Naive thymus-derived CD4-positive, alpha-beta T cell (primary cell): ENCODE measurements at places on chromosomes 1 and 21. TPM values are rescaled to one million over a fixed set of nuclear protein-coding genes. Genes with fewer than 3 reads are reported as not detected.

GRCh38 chr1:13550663-13551062 lies 33.0 kb upstream of the PDPN start:
- no peak for DNase-seq

GRCh38 chr1:97499667-97500066 lies 421.2 kb downstream of the DPYD start:
- no peak for DNase-seq

GRCh38 chr1:227038401-227038800 lies 98.3 kb downstream of the COQ8A start:
- DNase-seq = no peak

GRCh38 chr1:190259424-190259823 lies 218.2 kb downstream of the BRINP3 start:
- no peak for DNase-seq

DNA sequence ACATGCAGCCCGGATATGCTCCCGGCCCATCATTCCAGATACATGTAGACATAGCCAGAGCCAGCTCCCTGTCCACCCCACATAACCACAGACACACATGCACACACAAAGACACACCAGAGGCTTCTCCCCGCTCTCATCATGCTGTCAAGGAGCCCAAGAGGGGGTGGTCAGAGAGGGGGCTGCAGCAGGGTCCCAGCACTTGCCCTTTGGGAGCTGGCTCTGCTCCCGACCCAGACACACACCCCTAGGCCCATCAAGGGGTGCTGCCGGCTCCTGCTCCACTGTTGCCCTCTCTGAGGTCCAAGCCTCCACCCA lies 2.6 kb downstream of the PTAFR start:
- DNase-seq = no peak

DNA sequence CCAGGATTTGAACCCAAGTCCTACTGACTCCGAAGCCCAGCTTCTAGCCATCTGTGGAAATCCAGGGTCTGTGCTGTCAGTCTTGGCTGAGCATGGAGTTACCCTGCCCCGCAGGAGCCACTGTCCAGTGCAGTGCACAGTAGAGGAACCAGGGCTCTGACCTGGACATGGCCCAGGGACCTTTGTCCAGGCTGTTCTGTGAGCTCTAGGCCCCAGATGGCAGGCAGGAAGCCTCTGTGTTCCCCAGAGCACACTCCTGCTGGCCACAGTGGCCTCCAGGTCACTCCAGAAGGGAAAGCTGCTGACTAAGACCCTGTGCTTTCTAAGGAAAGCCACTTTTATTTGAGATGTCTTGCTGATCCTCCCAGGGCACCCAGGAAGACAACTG lies 13.8 kb downstream of the S100A7A start:
- DNase-seq = no peak

GRCh38 chr21:43654806-43655489 lies 4.3 kb downstream of the HSF2BP start:
- DNase-seq = no peak

DNA sequence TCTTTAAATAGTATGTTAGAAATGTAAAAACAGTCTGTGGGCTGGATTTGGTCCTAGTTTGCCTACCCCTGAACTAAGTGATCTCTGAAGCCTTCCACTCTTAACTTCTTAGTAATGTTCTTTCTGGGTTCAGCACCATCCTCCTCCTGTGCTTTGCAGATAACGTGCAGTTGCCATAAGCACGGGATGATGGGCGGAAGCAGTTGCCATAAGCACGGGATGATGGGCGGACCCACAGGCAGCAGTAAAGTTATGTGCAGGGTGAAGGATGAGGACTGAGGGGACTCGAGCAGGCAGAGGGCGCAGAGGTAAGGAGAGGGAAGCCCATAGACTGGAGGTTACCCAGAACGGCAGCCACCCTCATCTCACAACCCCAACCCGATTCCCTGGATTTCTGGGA lies 25.6 kb downstream of the GPA33 start:
- DNase-seq = no peak

GRCh38 chr1:173329726-173330125 lies 122.6 kb upstream of the TNFSF4 start:
- DNase-seq = no peak

DNA sequence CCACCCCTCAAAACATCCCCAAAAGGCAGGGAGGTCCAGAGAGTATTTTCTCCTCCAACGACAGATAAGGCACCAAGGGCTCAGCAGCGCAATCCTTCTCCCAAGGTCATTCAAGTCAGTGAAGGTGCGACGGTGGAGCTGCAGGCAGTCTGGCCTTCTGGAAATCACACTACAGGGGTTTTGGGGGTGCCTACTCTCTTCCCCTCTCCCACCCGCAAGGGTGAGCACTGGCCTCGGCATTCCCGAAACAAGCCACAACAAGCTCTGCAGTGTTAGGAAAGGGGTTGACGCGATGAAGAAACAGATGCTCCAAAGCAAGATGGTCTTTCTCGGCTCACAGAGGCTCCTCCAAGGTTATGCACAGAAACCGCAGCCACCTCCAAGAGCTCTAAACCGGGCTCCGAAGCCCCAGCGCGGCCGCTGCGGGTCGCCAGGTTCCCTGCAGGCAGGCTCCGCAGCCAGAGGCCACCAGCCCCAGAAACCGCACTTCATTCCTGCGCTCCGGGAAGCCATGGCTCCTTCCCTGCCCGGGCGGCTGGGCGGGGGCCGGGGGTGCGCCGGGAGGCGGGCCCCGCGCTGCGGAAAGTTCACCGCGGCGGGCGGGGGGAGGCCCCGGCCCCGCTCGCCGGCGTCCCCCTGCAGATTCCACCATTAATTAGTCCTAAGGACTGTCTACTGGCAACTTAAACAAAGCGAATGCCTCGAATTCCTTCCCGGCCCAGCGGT lies 1.1 kb downstream of the LUZP1 start:
- peak; percentile 33 for DNase-seq

GRCh38 chr1:197200272-197200899 lies 53.9 kb upstream of the ASPM start:
- DNase-seq = peak; percentile 49

- no peak for DNase-seq
These were observed 95.5 kb downstream of the GRIK3 start for GRCh38 chr1:36938819-36939218.

GRCh38 chr1:242086093-242086492 lies 87.2 kb upstream of the MAP1LC3C start:
- DNase-seq = no peak

DNA sequence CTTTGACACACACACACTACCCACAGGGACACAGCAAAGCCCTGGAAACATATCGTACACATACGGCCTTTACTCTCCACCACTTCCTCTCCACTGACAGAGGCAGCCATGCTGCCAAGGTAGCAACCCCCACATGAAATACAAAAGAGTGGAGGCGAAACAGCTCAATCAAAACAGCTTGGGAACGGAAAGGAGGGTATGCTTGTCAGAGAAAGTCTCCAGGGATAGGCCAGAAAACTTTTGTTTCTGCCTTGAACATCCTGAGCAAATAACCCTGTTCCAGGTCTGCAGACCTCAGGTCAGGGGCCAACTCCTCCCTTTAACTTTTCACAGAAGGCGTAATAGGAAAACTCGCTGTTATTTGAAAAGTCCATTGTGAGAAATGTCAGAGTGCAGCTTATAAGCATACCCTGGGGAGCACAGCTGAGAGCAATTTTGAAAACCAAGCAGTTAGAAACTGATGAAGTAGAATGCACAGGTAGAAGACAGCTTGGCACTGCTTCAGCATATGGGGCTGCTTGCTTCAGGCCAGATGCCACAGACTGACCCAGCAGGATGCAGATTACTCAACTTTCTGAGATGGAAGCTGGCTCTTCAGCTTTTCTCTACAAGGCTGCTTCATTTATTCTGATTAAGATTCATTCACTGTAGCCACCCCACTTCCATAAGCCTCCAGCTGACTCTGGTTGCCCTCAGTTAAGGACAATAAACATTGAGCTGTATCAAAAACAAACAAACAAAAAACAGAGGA lies 18.0 kb downstream of the KIAA0319L start:
- peak; percentile 77 for DNase-seq

GRCh38 chr1:162765788-162766187 lies 24.7 kb upstream of the HSD17B7 start:
- no peak for DNase-seq

- no peak for DNase-seq
These were observed 57.5 kb upstream of the PDC start for GRCh38 chr1:186518395-186518794.

GRCh38 chr1:204520834-204521709 lies 4.9 kb downstream of the MDM4 start:
- DNase-seq = peak; percentile 88

- no peak for DNase-seq
These were observed 1.5 kb downstream of the TGFB2 start for GRCh38 chr1:218346391-218347204.

The SPRR2E gene
- not detected for polyA plus RNA-seq

The IFNLR1 gene
- polyA plus RNA-seq = 0.08 TPM

The NRAS gene
- 23.4 TPM for polyA plus RNA-seq

The CFHR2 gene
- polyA plus RNA-seq = not detected

The TDRD10 gene
- not detected for polyA plus RNA-seq

The LCE3D gene
- not detected for polyA plus RNA-seq

The SPRR1B gene
- polyA plus RNA-seq = not detected
